Fibroblast of lung (primary cell): ENCODE measurements at places on chromosomes 4 and X. TPM values are rescaled to one million over a fixed set of nuclear protein-coding genes. Genes with fewer than 3 reads are reported as not detected.

- DNase-seq: no peak
Measured at GRCh38 chr4:185341841-185342240, 53.9 kb downstream of the LRP2BP start.

- DNase-seq: no peak
Measured at GRCh38 chr4:104795264-104795939, 300.7 kb upstream of the CXXC4 start.

DNA sequence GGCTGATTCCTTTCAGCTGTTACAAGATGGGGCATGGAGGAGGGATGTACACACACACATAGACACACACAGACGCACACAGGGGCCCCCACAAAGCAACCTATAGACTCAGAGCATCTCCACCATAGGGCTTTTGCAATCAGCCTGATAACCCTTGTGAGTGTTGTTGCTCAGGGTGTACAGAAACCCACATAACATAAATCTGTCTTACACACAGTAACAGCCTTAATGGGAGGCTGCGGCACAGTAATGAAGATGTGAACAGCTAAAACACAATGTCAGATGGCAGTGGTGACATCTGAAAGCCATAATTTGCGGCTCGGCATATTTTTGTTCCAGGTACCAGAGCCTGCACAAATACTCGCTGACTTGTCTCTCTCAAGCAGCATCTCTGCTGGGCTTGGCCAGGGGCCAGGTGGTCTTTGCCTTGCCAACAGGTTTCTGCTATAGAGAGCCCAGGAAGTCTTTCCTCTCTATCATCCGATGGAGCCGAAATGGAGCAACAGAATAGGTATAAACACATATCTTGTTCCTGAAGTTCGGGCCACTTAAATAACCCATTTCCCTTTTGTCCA lies 357.2 kb upstream of the GATB start:
- no peak for DNase-seq

Gene JCHAIN
- 9.3 and 11.3 TPM in 2 replicates for polyA plus RNA-seq

Gene GPRASP2
- polyA plus RNA-seq: 8.8 and 12.9 TPM in 2 replicates

Gene GAB3
- 2.8 and 2.9 TPM in 2 replicates for polyA plus RNA-seq

DNA sequence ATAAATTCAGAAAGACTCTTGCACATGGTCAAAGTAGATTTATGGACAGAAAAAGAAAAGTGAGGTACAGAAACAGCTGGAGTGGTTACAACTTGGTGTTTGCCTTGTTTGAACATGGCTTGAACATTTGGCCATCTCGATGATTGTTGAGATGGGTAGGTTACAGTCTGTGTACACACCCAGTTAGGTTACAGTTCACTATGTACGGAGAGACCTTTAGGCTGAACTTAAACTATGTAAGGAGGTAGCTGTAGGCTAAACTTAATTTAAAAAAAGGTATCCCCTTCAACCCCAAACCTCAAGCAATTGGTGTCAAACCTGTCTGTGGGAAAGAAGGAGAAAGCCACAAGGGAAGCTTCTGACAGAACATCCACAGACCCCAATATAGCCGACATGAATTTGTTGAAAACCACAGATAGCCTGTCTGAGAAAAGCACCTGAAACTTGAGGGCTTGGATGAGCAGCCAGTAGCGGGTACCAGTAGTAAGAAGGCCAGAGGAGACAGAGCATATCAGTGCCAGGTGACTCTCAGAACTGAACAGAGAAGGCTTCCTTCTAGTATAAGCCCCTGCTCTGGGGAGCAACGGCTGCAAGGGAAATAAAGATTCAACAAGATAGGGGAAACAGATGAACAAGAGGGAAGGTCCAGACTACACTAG lies 247.9 kb upstream of the GALNTL6 start:
- no peak for DNase-seq
